ENCODE measurements at places on chromosomes 11 and 22.

GRCh38 chr11:44136176-44136945, 40.9 kb downstream of the EXT2 start:
- DNase-seq = no peak

GRCh38 chr11:116171271-116172140, 601.3 kb downstream of the BUD13 start:
- no peak for DNase-seq

DNA sequence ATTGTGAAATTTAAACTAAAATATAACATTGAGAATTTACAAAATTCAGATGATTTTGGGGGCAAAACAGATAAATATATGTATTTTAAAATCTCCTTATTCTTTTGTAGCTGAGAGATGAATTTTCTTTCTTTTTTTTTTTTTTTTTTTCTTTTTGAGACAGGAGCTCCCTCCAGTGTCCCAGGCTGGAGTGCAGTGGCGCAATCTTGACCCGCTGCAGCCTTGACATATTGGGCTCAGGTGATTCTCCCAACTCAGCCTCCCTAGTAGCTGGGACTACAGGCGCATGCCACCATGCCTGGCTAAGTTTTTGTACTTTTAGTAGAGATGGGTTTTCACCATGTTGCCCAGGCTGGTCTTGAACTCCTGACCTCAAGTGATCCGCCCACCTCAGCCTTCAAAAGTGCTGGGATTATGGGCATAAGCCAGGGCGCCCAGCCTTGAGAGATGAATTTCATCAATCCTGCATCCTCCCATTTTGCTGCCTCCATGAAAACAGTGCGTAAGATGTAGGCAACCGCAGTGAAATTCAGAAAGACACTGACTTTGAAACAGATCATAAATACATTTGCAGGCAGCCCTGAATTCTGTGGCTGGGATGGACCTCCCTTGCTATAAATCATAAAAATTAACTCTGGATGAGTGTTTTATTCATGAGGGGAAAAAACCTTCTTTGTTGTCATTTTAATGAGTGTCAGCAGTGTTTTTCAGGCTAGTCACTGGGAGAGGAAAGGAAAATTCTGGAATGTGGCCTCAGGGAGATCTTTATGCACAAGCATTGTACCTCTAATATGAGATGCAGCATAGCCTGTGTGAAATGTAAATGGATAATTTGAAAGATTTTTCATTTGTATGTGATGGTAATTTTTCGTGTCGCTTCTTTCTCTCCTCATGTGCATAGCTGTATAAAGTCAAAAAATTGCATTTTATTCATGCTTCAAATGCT, 14.4 kb downstream of the ELMOD1 start:
- no peak for DNase-seq

DNA sequence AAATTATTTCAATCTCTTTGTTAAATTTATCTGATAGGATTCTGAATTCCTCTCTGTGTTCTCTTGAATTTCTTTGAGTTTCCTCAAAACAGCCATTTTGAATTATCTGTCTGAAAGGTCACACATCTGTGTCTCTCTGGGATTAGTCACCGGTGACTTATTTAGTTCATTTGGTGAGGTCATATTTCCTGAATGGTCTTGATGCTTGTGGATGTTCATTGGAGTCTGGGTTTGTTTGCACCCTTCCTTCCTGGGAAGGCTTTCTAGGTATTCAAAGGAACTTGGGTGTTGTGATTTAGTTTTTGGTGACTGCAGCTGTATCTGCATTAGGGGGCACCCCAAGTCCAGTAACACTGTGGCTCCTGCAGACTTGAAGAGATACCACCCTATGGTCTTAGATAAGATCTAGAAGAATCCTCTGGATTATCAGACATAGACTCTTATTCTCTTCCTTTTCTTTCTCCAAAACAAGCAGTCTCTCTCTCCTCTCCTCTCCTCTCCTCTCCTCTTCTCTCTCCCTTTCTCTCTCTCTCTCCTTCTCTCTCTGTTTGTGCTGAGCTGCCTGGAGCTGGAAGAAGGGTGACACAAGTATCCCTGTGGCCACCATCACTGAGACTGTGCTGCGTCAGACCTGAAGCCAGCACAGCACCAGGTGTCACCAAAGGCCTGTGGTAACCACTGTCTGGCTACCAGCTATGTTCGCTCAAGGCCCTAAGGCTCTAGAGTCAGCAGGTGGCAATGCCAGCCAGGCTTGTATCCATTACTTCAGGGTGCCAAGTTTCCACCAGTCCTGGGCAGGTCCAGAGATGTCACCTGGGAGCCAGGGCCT, 3.3 kb upstream of the HEPN1 start:
- no peak for DNase-seq

GRCh38 chr11:120471131-120471530, 40.4 kb upstream of the GRIK4 start:
- peak; percentile 8 for DNase-seq

DNA sequence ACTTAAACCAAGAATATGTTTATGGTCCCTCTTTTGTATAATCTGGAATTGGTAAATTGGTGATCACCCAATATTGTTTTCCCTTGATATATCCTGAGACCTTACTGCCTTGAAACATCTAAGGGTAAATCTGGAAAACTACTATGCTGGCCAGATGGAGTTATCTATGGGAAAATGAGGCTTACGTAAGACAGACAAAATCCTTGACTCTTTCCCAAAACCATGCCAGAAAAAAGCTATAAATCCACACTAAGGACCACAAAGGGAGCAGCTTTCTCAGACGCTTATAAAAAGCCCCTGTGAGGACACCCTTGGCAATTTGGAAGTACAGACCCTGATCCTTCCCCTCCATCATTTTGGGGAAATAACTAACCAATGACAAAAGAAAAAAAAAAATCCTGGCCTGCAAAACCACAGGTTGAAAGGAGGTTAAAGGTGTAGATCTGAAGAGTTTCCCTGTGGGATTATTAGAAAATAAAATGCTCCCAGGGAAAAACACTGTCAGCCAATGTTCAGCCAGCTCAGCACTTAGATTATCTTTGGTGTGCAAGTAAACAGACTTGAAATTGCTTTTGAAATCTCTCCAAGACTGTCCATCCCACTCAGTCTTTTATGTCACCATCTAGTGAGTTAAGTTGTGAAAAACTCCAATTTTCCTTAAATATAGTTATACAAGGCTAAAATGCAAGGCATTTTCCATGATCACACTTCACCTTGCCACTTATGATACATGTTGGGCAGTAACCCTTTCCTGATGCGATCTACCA, 6.6 kb upstream of the AMBRA1 start:
- no peak for DNase-seq

GRCh38 chr11:62933285-62933684, 12.1 kb upstream of the CHRM1 start:
- no peak for DNase-seq

GRCh38 chr11:110433393-110434333, 3.9 kb downstream of the FDX1 start:
- DNase-seq = peak; percentile 25

GRCh38 chr11:62444236-62444833, 25.5 kb downstream of the SCGB1A1 start:
- no peak for DNase-seq

DNA sequence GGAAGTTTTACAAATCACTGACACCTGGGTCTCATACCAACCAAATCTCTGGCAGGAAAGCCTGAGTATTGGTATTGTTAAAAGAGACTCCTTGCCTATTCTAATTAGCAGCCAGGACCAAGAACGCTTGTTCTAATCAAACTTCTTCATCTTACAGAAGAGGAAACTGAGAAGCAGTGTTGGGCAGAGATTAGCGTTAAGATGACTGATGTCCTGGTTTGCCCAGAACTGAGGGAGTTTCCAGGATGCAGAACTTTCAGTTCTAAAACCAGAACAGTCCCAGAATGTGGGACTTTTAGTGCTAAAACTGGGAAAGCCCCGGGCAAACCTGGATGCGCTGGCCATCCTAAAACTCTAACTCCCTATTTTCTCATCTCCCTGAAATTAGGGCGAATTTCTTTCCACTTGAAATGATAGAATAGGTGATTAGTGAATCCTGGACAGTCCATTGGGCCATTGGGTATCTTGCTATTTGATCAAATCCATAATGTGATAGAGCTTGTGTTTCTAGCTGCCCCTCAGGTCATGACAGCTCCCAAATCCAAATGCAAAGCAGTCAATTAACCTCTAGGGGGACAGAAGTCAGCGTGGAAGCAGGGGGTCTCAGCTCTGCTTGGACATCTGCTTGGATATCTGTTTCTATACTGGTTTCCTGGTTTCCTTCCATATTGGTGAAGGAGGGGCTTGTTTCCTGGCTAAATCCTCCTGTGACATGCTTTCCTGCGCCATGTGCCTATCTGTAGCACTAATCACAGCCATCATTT, 16.0 kb upstream of the TMPRSS13 start:
- DNase-seq = no peak

DNA sequence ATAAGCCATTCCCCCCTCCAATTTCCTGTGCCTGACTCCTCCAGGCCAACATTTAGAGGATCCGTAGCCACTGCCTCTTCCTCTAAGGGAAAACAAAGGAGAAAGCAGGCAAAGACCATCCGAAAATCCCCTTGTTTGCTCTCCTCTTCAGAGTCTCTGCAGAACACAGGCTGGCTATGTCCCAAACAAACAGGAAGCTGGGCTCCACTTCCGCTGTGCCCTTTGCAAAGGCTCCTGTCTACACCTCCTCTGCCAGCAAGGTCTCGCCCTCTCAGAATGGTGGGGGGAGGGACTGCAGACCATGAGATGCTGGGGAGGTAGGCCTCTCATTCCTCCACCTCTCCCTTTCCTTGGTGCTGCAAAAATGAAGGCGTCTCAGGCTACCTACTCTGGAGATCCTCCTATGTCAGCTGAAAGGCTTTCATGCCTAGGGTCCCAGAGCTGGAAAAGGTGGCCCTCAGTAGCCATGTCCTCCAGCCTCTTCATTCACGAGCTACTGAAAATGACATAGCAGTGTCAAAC, 596.2 kb downstream of the BUD13 start:
- DNase-seq = no peak

GRCh38 chr22:44304354-44304753, 8.4 kb downstream of the SHISAL1 start:
- DNase-seq = no peak

DNA sequence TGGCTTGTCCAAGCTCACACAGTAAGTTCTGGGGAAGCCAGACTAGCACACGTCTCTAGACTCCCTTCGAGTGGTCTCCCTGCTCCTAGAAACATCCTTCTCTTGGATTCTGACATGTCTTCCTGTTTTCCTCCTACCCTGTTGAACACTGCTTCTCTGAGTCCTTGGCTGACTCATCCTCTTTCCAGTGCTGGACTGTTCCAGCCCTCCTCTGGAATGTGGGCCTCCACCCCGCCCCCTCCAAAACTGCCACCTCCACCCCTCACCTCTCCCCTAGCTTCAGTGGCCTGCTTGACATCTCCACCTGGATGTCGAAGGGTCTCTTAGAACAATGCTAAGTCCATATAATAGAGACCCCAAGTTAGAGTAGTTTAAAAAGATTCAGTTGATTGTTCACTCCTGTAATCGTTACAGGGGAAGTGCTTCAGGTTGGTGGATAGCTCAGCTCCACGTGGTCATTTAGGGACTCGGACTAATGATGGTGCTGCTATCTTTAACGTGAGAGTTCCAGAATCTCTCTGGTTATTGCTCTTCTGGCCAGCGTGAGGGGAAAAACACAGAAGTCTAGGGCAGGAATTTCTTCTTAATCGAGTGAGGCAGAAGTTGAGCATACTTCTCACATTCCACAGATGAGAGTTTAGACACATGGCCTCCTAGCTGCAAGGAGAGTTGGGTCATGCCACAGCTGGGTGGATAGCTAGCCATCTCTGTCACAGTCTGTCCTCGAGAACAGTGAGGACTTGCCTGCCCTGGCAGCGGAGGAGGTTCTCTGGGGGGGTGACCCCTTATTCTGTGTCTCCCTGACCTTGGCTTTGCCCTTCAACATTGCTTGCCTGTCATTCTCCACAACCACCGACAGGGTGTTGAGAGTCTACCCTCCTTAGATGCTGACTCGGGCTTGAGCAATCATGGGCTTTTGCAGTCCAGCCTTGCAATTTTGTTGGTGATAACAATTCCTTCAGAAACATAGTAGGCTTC, 4.7 kb upstream of the C11orf96 start:
- DNase-seq = peak; percentile 69

DNA sequence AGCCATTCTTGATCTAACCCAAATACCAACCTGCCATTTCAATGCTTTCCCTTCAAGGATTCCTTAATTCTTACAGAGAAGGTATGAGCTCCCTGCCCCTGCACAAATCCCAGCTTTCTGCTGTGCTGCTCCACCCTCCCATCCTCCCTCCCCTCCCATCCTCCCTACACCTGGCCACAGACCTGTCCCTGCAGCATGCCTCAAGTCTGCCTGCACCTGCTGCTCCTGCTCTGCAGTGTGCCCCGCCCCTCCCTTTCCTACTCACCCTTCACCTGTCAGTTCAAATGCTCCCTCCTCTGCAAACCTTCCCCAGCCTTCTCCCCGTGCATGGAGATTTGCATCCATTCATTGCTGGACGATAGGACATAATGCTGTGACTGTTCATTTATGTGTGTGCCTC, 139.9 kb upstream of the NARS2 start:
- no peak for DNase-seq

DNA sequence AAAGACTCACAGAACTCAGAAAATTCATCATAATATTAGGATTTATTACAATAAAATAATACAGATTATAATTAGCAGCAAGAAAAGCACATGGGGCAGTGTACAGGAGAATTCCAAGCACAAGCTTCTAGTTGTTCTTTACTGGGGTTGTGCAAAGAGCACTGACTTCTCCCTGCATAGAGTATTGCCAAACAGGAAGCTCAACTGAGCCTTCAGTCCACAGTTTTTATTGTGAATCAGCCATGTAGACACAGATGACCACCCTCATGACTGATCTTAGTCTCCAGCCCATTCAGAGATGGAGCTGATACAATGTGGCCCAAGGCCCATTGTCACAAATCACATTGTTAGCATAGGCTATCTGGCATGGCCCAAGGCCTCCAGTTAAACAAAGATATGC, 798.9 kb downstream of the KCNA4 start:
- no peak for DNase-seq

- peak; percentile 88 for DNase-seq
Observed at GRCh38 chr11:117098269-117099232, at the start of gene SIK3. Gene SIK3, minus strand, starts transcription at chr11:117098428. Its CDS starts 13 bp downstream, at chr11:117098415.

GRCh38 chr11:111044751-111045406, 200.6 kb upstream of the POU2AF2 start:
- no peak for DNase-seq

DNA sequence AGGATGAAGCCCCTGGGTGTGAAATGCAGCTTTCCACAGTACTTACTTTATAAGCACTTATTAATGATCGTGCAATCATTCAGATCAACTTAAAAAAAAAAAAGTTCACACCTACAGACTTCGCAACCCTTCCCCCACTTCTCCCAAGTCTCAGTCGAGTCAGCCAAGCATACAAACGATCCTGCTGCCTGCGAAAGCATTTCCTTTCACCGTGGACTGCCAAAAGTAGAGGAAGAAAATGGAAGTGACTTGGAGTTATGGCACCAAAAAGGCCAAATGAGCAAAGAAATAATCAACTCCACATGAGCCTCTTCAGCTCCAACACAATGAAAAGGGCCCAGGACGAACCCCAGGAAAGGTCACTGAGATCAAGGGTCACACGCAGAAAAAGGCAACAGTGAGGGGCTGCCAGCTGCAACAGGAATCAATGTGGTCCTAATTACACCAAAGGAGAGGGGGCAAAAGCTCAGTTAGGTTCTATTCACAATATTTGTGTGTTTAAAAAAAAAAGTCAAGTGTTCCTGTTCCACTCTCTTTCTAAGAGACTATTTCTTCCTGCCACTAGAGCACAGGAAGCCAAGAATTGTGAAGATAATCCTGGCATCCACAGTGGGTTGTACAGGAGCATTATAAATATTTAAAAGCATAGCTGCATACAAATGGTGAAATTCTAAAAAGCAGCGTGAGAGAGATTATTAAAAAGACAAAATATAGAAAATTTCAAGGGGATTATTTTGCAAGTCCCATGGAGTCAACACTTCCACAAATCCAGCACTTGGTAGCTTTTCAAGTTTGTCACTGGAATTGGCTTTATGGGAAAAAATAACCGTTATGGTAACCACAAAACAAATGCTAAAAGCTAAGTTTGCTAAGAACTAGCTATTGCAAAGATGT, 28.4 kb downstream of the CDON start:
- no peak for DNase-seq

All from mammary epithelial cell (primary cell).